T-helper 17 cell (primary cell): ENCODE measurements at places on chromosomes 5 and 9.

DNA sequence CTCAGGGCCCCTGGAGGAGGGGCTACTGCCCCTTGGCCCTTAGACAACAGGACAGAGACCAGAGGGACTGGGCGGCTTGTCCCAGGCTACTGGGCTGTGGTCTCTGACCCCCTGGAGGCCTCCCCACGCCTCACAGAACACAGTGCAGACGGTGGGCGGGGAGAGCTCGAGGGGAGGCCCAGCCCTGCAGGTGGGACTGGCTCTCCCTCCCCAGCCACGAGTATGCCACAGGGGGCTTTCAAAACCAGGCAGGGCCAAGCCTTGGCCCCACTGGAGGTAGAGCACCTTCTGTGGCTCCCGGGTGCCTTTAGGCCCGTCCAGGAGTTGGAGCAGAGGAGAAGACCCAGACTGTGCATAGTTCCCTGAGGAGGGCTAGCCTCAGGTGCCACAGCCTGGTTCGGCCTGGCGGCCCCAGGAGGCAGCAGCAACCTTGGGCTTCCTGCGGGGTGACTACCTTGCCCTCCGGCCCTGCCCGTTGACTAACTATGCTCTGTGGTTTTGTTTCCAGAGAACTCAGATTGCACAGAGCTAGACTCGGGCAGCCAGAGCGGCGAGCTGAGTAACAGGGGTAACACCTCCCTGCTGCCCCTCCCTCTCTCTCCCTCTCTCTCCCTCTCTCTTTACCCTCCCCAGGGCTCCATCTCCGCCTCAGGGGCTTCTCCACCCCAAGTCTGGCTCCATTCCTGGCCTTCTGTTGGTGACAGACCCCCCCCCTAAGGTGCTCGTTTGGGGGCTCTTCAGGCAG, 15.5 kb downstream of the CARD19 start:
- DNase-seq: no peak

- no peak for DNase-seq
Measured at GRCh38 chr5:179226696-179227095, 118.6 kb downstream of the ADAMTS2 start.

DNA sequence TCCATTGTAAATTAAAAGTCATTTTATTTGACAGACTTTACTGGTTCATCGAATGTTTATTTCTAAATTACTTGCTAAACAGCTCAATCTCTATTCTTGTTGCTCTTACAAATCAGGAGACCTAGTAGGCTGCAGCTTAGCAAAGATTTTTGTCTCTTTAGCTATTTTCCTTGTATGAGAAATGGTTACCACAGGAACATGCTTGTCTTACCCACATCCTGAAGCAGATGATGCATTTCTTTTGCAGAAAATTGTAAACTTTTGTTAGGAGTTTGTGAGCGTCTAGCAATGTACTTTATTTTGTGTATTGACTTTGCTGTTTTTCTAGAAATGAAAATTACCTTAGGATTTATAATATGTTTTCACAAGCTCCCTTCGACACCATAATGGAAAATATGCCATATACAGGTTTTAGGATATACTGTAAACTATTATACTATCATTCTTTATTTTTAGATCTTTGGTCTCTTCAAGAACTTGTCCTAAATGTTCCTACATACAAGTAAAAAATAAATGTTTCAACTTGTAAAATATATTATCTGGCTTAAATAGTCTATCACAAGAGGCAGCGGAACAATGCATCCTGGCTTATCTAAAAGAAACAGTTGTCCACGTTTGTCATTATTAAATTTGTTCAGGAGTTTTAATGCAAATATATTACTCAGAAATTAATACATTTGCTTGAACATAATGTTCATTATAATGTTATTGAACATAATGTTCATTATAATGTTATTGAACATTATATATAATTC, 54.1 kb downstream of the SPEF2 start:
- no peak for DNase-seq

DNA sequence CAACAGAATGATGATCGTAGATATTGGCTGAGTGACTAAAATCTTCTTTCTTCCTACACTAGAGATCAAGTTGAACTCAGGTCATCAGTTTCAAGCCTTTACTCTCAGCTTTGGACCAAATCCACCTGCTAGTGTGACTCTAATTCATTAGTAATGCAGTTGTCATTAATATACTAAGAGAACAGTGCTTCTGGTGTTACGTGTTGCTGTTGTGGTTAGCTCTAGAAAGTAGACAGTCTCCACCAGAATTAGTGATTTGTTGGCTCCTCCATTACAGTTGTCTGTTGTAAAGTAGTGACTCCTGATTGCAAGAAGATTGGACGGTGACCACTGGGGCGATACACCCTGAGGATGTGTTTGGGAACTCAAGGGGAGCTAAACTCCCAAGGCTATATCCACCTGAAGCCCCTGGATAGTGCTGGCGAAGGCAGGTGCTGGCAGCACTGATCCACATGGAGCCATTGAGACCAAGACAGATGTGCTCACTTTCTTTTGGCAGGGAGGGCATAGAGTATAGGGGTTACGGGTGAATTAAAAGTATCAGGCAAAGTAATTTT, 3.1 kb downstream of the CAMK4 start:
- DNase-seq: no peak

DNA sequence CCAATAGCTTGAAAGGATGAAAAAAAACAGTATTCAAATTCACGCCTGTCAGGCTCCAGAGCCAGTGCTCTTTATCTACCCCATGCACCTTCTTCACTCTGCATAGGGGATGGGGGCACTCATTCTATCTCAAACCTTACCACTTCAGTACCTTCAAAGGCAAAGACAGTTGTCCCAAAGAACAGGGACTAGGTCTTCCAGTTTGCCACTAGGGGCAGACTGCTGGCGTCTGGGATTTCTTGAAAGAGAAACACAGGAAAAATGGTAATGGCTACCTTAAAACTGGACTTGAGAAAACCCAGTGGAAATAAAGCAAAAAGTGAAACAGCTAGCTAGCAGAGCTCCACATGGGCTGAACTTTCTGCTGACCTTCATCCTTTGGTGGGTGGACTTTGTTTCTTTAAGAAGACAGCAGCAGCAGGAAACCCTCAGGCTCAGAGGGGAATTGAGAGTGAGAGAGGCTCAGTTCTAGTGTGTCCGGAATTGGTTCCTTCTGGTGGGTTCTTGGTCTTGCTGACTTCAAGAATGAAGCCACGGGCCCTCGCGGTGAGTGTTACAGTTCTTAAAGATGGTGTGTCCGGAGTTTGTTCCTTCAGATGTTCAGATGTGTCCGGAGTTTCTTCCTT, 41.0 kb upstream of the SLC36A1 start:
- no peak for DNase-seq

DNA sequence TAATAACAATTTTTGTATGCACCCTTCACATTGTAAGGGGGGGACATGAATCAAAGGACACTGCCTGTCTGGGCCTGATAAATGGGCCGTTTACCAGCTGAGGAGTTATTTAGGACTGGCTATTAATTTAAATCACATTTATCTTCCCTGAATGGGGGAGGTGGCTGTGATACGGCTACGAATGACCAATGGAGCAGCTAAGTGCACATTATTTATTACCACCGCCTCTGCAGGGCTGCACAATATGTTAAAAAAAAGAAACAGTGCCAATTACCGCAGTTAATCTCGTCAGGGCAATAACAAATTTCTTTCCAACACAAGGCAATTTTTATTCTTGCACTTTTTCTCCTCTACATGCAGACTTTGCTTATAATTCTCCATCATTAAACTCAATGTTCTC, 318.4 kb downstream of the IRX2 start:
- no peak for DNase-seq

DNA sequence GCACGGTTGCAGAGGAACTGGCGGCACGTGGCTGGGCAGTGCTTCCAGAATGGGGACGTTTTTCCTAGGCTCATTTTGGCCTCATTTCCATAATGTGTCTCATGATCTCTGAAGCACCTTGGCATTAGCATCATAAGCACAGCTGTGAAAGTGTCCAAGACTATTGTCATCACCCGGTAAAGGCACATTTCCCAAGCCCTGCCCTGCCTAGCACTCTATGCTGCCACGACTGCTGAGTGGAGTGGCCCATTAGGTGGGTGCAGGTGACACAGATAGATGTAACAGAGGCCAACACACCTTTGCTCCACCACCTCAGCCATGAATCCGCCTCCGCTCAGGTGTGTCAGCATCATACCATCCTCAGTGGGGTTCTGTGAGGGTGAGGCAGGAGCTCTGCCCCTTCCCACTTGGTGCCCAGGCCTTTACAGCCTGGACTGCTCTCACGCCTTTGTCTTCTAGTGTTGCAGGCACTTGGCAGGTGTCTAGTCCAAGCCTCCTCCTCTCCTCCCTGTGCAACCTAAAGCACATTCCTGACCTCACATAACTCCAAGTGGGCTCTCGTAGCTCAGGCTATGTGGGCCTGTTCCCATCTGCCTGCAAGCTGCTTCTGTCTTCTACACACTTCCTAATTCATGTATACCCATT, 213.0 kb downstream of the FSTL4 start:
- no peak for DNase-seq

GRCh38 chr5:36403632-36404311, 102.1 kb upstream of the RANBP3L start:
- no peak for DNase-seq

DNA sequence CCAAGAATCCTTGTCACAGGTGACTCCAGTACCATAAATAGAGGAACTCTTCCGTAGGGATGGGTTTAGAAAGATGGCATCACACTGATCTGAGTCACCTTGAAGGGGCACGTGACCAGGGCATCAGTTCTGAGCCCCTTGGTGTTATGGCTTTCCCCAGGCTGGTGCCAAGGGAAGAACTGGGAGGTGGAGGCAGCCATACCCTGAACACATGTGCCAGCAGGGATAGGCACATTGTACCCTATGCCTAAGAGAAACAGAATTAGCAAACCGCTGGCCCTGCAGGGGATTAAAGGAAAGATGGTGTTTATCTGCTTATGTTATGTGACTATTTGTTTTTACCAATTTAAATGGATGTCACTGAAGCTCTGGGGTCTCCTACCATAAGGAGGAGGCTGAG, 196.2 kb downstream of the RGS3 start:
- no peak for DNase-seq
